ENCODE measurements at places on chromosomes 12 and 14. TPM values are rescaled to one million over a fixed set of nuclear protein-coding genes. Genes with fewer than 3 reads are reported as not detected.

LHX5 gene
- total RNA-seq, result not detected

SYNDIG1L gene
- 0.52 TPM for total RNA-seq

ATG101 gene
- total RNA-seq, result 25.7 TPM

KRAS gene
- total RNA-seq, result 5.9 TPM

BCL7A gene
- 25.2 TPM for total RNA-seq

GPRC5A gene
- 6.5 TPM for total RNA-seq

NDUFA9 gene
- total RNA-seq, result 12.5 TPM

LRRK2 gene
- total RNA-seq, result 8.2 TPM

KIF26A gene
- 17.1 TPM for total RNA-seq

C1QL4 gene
- not detected for total RNA-seq
